ENCODE measurements at places on chromosomes 7 and 10.
A peak's percentile ranks its signal among the peaks of the same experiment; 100 is the strongest.

- no peak for DNase-seq
These were observed 134.3 kb downstream of the ARL4A start for GRCh38 chr7:12821746-12822145.

- no peak for DNase-seq
These were observed 64.8 kb downstream of the AVL9 start for GRCh38 chr7:32560075-32560474.

DNA sequence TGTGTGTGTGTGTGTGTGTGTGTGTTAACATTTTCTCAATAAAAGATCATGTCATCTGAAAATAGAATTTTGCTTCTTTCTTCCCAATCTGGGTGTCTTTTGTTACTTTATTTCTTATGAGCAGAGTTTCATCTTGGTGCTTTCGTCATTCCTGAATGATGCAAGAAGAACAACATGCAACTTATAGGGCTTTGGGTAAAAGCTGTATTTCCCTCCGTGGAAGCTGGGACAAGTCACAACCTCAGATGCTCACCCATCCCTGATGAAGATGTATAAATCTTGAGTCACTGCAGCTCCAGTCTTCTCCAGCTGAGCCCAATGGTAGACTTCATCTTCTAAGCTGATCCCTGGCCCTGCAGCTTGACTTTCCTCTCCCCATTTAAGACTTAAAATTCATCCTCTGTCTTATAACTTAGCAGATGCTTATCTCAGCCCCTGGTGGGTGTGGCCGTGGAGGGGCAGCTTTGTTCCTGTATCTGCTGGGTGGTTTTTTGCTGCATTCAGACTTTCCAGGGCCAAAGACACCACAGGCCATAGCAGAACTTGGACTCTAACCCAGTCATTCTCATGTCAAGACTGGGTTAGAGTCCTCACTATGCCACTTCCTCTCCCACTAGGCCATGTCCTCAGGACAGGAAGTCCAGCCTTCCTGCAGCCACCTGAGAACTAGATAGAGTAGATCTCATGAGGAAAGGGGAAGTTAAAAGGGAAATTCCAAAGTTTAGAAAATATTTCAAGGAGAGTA is 356.4 kb downstream of the TNS3 start:
- DNase-seq = no peak

GRCh38 chr10:111856631-111857030 is 326.9 kb downstream of the GPAM start:
- no peak for DNase-seq

DNA sequence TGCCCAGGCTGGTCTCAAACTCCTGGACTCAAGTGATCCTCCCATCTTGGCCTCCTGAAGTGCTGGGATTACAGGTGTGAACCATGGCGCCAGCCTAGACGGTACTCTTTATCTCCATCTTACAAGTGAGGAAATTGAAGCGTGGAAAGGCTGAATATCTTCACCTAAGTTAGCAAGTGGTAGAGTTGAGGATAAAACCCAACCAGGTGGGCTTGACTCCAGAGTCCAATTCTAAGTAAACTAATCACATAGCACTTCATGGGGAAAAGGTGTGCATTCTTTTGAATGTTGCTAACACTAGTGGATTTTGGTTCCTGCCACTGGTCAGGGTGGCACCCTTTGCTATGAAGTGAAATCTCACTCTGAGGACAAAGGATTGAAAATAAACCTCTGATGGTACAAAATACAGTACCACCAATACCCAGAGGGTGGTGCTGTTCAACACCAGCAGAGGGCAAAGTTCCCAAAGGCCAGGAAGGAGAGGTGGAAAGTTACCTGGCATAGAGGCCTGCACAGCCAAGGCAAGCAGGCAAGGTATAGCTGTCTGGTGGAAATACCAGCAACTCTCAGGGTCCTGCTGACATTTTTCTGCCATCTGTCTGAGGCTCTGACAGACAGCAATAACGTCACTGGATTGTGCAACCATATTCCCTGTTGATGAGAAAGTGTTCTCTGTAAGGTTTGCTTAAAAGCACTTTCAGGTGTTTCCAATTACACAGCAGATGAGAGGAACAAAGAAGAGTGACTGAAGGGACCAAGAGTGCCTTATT is 17.6 kb downstream of the ZDHHC16 start:
- DNase-seq = peak; percentile 23

DNA sequence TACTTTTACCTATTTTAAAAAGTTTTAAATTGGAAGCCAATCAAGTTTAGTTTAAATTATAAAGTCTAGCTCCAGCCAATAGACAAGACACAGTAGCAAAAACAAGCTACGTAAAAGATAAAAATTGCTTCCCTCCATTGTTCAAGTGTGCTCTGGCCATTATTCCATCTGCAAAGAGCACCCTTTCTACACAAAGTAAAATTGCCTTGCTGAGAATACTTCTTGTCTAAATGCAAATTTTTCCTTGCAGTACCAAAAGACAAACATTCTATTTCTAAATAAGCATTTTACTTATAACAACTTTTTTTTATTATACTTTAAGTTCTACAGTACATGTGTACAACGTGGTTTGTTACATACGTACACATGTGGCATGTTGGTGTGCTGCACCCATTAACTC is 75.9 kb upstream of the ZNF746 start:
- DNase-seq = no peak

GRCh38 chr7:132004529-132004928 is 448.1 kb upstream of the PODXL start:
- DNase-seq = no peak

DNA sequence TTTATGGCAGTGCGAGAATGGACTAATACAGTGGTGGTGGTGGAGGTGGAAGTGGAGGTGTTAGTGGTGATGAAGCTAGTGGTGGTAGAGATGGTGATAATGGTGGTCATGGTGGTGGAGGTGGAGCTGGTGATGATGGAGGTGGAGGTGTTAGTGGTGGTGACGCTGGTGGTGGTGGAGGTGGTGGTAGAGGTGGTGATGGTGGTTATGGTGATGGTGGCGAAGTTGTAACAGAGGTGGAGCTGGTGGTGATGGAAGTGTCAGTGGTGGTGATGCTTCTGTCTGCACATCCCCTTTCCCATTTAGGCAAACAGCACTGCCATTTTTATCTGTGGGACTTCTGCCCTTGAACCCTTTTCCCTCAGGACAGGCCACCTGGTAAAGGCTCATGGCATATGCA is 7.4 kb upstream of the PTPRN2 start:
- DNase-seq = no peak

- DNase-seq = no peak
These were observed 189.7 kb downstream of the ZNF248 start for GRCh38 chr10:37667736-37668135.

GRCh38 chr7:40937879-40938278 is 765.0 kb downstream of the INHBA start:
- no peak for DNase-seq

DNA sequence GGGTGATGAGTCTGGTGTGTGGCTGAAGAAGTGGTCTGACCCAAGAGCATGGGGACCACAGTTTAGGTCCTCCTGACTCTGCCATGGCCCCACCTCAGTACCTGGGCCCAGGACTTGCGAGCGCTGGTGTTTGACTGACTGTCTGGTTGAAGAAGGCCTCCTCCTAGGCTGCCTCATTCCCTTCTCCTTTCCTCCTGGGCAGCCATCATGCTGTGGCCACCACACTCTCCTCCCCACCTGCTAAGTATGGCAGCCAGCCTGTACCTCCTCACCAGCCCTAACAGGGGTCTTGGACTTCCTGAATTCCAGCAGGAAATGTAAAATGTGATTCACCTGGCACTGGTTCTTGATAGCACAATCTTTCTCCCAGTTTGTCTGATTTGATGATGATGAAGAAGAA is 156.8 kb upstream of the GPR26 start:
- DNase-seq = no peak

DNA sequence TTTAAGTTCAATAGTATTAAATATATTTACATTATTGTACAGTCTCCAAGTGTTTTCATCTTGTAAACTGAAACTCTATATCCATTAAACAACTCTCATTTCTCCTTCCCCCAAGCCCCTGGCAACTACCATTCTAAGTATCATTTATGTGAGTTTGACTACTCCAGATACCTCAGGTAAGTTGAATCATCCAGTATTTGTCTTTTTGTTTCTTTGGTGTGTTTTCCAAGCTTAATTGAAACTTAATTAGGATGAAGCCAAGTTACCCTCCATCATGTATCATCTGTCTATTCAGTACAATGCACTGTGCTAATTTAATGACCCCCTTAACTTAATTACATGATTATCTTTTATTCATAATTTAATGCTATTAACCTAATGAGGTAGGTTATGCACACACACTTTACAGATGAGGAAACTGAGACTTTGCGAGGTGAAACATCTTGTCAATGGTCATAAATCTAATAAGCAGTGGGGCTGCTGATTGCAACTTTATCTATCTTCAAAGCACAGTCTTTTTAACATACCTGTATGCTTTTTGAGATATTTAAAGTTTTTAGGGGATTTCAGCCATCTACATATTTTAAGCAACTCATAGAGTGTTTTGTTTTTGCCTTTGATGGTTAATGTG is 663 bp downstream of the MACC1 start:
- no peak for DNase-seq

DNA sequence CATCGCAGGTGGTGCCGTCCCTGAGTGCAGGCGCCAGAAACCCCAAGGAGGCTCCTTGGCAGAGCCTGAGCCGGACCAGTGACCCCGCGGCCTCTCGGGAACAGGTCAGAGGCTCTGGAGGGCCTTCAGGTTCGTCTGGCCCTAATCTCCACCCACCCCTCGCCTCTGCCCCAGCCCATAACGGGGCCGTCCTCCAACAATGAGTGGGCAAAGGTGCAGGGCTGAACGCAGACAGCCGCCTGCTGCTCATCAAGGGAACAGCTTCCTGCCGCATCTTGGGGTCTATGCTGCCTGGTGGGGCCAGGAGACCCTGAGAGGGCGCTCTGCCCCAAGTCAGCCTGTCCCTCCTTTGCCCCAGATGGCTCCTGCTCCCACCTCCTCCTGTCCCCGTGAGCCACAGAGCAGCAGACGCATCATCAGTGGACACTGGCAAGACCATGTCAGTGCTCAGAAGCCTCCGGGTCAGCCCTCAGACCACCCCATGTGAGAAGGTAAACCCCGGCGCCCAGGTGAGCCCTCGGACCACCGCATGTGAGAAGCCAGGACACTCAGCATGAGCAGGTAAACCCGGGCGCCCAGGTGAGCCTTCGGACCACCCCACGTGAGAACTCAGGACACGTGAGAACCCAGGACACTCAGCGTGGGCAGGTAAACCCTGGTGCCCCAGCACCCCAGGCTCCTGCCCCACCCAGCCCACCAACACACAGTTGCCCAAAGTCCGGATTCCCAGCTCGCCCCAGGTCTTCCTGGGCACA is 142.0 kb downstream of the PTPRN2 start:
- no peak for DNase-seq

- no peak for DNase-seq
These were observed 48.1 kb downstream of the SORBS1 start for GRCh38 chr10:95513008-95513589.

DNA sequence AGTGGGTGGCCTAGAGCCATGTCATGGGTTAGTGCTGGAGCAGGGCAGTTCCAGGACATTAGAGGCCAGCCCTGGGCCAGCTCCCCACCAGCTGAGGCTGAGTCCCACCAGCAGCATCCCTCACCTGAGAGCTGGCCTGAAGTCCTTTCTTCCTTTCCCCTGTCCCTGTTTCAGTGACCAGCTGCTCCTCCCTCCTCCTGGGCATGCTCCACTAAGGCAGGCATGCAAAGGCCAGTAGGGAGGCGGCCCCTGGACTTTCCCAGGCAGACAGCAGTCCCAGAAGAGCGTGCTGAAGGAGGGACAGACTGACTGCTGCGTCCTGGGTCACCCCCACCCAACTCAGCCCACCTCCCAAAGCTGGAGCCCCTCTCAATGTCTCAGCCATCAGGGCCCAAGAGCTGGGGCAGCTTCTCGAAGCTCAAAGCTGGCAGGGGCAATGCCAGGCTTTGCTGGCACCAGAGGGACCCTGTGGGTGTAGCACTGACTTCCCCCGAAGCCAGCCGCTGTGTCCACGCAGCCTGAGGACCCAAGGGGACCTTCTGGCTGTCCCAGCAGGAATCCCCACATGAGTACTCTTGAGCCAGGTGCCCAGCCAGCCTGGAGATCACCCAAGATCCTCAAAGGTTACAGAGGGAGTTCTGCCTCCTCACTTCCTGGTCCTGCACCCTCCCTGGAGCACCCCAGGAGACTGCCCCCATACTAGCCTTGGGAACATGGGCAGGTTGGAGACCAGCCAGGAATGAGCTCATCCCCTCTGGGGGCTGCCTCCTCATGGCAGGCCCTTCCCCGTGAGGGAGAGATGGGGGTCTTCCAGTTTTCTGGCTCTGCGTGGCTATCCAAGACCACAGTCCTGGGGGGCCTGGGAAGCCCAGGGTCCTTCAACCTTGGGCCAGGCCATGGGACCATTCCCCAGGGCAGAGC is 35.2 kb upstream of the RET start:
- DNase-seq = no peak

DNA sequence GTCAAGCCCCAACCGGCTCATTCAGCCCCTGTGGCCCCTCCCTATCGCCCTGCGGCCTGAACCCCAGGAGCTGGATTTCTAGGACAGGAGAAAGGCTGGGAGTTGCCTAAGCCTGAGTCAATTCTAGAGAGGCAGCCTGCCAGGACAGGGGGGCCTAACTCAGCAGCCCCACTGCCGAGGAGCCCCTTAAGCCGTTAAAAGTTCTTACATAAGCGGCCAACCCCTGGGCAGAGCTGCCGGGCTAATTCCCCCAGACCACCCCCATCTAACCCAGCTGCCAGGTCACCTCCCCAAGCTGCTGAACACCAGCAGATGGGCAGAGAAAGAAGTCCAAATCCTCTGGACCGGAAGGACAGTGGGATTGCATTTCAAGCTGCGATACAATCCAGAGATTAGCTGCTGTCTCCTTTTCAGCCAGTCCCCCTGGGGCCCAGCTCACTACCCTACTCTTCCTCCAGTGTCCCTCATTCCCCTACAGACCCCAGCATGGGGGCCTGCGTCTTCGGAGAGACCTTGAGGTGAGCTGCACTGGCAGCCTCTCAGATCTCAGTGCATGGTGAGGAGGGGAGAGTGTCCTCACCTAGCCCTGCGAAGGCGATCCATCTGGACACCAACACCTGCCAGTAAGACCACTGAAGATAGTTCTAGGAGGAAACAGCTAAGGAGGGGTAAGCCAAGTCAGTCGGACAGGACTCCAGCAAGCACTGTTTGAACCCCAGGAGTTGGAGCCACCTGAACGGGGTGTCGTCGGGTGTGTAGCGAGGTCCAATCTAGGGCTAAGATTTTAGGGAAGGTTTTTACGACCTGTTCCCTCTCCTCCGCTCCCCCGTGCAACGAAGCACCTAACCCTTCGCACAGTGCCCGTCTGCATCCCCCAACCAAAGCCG is 830 bp downstream of the IMPDH1 start:
- no peak for DNase-seq

DNA sequence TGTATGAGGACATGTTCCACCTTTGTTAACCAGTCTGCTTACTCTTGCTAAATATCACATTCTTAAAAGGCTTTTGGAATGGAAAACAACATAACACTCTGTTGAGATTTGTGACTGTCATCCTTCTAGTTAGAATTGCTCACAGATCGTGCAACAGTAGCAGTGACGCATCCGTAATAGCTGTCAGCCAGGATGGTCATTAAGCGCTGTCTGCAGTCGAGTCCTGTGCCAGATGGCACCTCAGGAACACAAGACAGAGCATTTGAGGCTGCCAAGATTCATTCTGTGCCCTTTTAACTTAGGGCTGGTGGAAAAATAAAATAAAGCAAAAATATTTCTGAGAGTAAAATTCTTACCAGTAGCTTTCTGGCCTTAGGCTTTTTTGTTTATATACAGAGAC is 348.6 kb downstream of the ANKRD7 start:
- no peak for DNase-seq

Data from NCI-H1105 (cell line).